ENCODE measurements at places on chromosomes 1 and 21.

GRCh38 chr1:60448850-60449249, 375.3 kb upstream of the C1orf87 start:
- DNase-seq: no peak

DNA sequence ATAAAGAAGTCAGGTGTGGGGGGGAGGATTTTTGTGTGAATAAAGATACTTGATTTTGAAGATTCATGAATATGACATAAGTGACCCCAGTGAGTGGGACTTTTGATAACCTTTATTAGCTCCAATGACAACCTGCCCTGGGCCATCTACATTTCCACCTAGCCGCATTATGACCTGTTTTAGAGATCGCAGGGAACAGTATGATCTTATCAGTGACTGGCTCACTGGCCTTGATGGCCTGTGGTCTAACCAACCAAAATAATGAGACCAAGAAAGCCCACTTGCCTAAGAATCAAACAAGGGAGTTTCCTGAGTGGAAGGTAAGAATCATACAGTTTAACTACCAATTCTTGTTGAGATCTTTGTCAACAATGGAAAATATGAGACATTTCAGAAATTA, 1.8 kb downstream of the ELAPOR1 start:
- DNase-seq: no peak

GRCh38 chr21:17576080-17576835, 36.4 kb downstream of the BTG3 start:
- no peak for DNase-seq

DNA sequence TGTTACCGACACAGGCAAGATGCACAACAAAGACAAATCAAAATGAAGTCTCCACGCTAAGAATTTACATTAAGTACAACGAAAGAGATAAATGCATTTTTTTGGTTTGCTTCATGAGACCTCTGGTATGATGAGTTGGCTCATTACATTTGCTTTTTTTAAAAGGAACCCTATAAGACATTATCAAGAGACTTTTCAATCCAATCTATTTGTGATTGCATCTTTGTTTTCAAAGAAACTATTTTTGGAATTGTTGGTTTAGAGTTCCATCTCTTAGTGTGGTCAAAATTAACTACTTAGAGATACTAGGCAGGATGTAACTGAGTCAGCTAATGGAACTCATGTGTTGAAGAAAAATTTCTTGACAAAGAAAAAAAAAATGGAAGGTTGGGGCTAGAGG, 200.1 kb downstream of the ZC3H11B start:
- DNase-seq: no peak

DNA sequence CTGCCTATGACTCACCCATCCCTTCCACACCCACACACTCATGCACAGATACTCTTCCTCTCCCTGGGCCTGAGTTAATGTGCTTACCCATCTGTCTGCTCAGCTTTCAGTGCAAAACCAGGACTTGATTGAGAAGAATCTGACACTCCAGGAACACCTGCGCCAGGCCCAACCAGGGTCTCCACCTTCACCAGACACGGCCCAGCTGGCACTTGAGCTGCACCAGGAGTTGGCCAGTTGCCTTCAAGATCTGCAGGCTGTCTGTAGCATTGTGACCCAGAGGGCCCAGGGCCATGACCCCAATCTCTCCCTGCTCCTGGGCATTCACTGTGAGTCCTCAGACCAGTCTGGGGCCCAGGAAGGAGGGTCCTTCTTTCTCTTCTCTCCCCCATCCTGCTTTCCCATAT, 3.5 kb upstream of the SH3BGRL3 start:
- no peak for DNase-seq

GRCh38 chr1:110765640-110766335, 91.0 kb upstream of the KCNA3 start:
- DNase-seq: no peak

- no peak for DNase-seq
Observed at GRCh38 chr1:37197411-37197810, 163.1 kb upstream of the GRIK3 start.
